Psoas muscle (tissue), 8 donors: ENCODE measurements at places on chromosomes 7 and 10. TPM values are rescaled to one million over a fixed set of nuclear protein-coding genes. Genes with fewer than 3 reads are reported as not detected.

DNA sequence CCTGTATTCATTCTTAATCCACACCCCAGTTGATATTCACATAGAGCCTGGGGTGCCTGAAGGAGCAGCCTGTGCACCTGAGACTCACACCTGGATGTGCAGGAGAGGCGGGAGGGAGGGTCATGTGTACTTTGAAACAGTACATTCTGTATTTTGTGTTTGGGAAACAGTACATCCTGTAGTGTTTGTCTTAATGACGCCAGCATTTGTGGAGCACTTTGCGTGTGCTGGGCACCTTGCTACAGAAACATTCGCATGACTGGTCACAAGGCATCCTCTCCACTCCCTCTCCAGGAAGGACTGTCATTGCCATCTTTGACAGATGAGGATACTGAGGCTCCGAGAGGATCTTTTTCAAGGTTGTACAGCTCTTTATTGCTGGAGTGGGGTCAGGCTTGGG is 132.1 kb downstream of the TACC2 start:
- H3K4me1 ChIP-seq = peaks cover 31% of the 10 kb centered on the region
- H3K4me3 ChIP-seq = no peak overlapping the region
- DNase-seq = no peak
- peaks cover 20% of the 10 kb centered on the region for H3K36me3 ChIP-seq
- peak overlapping the region; percentile 32 for H3K27ac ChIP-seq

DNA sequence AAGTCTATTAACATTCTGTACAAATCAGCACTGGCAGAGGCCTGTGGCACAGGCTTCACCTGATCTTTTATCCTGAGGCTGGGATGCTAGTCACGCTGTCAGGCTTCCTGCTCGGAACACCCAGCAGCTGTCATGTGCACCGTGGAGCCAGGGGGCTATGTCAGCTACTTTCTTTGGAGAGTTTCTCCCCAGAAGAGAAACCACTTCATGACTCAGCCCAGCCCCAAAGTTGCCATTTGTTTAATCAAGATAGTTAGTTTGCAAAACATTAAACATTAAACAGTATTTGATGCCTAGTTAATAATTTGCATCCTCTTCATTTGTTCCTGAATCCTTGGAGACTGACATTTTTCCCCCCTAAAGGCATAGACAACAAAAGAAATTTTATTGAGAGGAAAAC is at the start of gene HABP2:
HABP2 (plus strand) TSS at position 353 of the 400 bp plus-strand sequence. CDS start 69 bp downstream, outside the sequence.
- DNase-seq = no peak
- no peak within 1 kb of the TSS for H3K27ac ChIP-seq
- no peaks in the 10 kb centered on the region for H3K27me3 ChIP-seq

DNA sequence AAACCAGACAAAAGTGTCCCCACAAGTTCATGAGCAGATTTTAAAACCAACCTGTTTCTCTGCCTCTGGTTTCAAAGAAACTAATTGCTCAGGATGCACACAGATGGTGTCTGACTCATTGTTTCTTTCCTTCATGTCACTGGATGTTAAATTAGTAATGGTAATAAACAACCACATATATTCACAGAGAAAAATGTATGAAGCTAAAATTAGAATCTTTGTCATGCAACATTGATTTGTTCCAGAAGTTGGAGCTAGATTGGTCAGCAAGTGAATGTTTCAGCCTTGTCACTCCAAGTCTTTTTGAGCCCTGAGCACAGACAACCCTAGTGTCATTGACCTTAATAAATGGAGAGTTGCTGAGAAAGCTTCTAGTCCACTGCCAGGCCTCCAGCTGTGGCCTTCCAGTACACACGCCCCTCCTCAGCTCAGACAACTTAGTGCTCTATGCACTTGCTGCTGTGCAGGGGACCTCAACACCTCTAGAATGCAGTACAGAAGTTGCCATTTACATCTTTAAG is 175.9 kb downstream of the CCDC71L start:
- DNase-seq = no peak
- peaks cover 25% of the 10 kb centered on the region for H3K4me1 ChIP-seq
- no peaks in the 10 kb centered on the region for H3K36me3 ChIP-seq
- H3K4me3 ChIP-seq = no peak overlapping the region

- no peaks in the 10 kb centered on the region for H3K27me3 ChIP-seq
- no peak overlapping the region for H3K4me3 ChIP-seq
- H3K4me1 ChIP-seq = peaks cover 22% of the 10 kb centered on the region
These were observed 13.4 kb downstream of the TNS3 start for GRCh38 chr7:47568547-47568946.

DNA sequence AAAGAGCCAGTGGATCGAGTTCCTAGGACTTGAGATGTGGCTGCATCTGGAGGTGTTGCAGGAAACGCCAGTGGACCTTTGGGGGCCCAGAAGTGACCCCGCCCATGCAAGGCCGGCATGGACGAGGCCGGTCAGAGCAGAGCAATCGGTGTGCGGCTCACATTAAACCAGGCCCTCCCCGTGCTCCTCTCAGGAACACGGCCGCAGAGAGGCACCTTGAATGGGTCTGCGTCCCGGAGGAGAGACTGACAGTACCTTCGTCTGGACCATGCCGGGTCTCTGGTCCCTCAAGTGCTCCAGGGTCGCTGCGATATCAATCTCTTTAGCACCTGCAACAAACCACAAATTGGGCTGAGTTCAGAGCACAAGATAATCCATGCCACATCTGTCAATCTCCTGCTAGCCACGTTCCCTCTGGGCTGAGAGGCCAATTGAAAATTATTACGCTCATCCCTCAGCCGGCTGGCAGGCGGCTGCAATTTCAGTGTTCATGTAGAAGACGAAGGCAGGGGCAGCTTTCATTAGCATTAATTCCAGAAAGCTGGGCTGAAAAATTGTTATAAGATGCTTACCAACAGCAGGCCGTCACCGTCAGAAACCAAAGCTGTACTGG is 212.0 kb downstream of the DNAJB6 start:
- no peaks in the 10 kb centered on the region for H3K4me1 ChIP-seq
- H3K27ac ChIP-seq = no peak overlapping the region
- no peaks in the 10 kb centered on the region for H3K27me3 ChIP-seq
- H3K36me3 ChIP-seq = no peaks in the 10 kb centered on the region

DNA sequence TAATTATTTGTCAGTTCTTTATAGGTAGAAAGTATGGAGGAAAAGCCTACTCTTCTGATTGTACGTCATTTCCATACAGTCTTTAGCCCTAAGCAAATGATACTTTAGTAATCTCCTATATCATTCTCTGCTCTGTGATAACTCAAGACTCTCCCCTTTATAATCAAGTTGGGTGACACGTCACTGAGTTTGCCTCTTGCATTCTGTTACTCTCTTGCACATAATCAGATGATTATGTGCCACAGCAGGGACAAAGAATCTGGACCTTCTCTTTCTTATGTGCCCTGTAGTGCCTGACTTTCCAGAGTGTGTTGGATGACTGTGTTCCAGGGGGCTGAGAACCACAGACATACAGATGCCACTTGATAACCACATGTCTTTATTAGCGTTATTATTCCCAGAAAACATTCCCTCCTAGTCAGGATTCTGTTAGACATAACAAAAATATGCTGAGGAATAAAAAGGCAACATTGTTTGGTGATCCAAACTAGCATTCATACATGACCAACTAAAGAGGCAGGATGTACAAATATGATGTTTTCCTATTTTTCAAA is 116.4 kb upstream of the HGF start:
- H3K27ac ChIP-seq = no peak overlapping the region
- DNase-seq = no peak
- no peak overlapping the region for H3K4me3 ChIP-seq
- no peaks in the 10 kb centered on the region for H3K27me3 ChIP-seq

DNA sequence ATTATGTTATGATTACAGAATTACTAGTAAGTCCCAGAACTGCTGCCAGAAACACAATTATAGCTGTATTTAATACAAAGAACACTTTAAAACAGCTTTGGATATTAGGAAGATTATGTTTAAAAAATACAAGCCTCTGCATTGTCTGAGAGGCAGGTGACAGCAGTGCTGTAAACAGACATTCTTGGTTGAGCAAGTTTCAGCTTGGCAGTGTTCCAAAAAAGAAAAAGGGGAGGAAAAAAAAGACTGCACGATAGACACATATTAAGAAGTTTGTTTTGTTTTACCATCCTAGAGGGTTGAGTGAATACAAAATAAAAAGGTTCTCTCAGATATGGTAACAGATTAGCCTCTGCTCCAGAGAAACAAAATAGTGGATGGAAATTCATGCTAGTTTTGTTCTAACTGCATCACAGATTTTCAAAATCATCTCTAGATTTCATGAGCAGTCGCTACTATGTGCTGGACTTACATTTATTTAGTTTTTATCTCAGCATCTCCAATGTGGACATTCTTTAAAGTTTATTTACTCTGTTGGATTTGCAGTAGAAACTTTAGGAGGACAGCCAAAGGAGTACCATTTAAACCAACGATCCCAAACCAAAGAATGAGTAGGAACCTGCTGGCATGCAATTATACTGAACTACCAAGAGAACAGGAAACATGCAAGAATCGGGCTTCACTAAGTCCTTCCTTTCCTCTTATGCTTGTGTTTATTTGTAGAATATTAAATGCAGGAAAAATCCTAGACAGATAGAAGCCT is 9.0 kb downstream of the FAM204A start:
- no peak for DNase-seq
- H3K4me3 ChIP-seq = no peak overlapping the region
- peaks cover 13% of the 10 kb centered on the region for H3K4me1 ChIP-seq
- no peaks in the 10 kb centered on the region for H3K27me3 ChIP-seq
- peaks cover 9% of the 10 kb centered on the region for H3K36me3 ChIP-seq

DNA sequence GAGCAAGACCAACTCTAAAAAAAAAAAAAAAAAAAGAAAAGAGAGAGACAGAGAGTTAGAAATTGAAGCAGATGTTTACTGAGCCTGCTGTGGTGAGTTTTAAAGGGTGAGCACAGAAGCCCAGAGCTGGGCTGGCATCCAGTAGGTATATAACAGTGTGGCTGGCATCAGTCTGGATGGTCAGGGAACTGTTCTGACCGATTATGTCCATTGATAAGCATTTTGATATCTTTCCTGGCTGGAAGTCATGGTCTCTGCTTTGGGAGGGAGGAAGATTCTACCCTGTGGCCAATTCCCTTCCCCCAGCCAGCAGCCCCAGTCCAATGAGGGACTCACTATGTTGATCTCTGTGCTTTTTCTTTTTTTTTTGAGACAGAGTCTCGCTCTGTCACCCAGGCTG is 65.2 kb upstream of the PODXL start:
- no peaks in the 10 kb centered on the region for H3K4me1 ChIP-seq
- no peak overlapping the region for H3K27ac ChIP-seq
- H3K36me3 ChIP-seq = no peaks in the 10 kb centered on the region
- H3K27me3 ChIP-seq = no peaks in the 10 kb centered on the region
- no peak overlapping the region for H3K4me3 ChIP-seq

DNA sequence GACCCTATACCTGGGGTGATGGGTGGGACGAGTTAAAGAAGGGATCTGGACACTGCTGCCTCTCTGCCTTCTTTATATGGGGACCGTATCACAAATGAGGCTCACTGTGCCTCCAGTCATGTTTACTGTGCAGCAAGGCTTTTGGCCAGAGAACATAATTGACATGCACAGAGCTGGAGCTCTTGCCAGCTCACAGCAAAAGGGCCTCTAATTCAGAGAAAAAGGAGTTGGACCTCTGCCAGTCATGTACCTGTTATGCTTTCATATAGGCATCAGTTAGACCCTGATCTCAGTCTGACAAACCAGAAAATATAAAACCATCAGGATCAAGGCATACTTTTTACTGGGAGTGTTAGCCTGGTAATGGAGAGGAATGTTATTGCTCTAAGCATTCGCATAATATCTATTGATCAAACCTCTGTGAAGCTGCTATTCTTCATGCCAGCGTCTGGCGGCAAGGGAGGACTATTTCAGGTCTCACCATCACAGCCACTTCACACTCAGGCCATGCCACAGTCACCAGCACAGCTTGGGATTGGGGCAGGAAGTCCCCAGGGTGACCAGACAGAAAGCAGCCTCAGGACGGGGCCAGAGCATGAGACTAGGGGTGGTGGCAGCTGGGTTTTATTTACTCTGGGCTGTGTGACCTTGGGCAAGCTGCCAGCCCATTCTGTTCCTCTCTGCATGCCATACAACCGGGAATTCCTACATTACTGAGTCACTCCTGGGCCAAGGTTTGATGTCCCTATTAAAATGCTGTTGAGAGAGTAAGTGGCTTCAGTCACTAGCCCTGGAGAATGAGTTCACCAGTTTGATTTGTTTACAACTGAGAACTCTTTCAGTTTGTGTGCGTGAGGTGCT is 90.1 kb downstream of the NPSR1 start:
- no peak overlapping the region for H3K4me3 ChIP-seq
- no peaks in the 10 kb centered on the region for H3K27me3 ChIP-seq
- H3K27ac ChIP-seq = no peak overlapping the region
- no peaks in the 10 kb centered on the region for H3K36me3 ChIP-seq

DNA sequence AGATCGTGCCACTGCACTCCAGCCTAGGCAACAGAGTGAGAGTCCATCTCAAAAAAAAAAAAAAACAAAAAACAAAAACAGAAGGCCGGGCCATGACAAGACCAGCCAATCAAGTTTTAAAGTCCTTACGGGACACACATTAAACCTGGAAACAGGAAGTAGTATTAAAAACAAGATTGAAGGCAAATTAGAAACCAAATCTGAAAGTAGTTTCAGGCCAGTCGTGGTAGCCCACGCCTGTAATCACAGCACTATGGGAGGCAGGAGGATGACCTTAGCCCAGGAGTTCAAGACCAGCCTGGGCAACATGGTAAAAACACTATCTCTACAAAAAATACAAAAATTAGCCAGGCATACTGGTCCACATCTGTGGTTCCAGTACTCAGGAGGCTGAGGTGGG is 18.1 kb downstream of the PSAP start:
- DNase-seq = no peak
- peak overlapping the region; percentile 16 for H3K27ac ChIP-seq
- H3K4me1 ChIP-seq = peaks cover 50% of the 10 kb centered on the region
- H3K36me3 ChIP-seq = peaks cover 13% of the 10 kb centered on the region
- no peak overlapping the region for H3K4me3 ChIP-seq

- H3K4me1 ChIP-seq = no peaks in the 10 kb centered on the region
- H3K36me3 ChIP-seq = no peaks in the 10 kb centered on the region
- DNase-seq = no peak
These were observed 962.5 kb downstream of the CNTNAP2 start for GRCh38 chr7:147079083-147079482.

DNA sequence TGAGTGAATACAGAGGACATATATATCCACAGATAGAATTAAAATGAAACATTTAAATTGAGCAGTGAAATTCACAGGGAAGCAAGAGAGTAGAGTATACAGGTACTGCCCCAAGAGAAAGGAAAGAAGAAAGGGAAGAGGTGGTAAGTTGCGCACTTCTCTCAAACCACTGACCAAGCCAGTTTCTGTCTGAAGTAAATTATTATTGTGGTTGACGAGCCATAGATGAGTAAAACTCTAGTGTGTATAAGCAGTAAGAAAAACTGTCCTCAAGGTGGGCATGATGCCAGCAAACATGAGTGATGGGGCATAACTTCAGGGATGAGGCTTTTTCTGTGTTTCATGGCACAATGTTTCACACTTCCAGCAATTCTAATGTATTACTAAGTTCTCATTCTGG is 4.4 kb upstream of the BET1 start:
- H3K4me1 ChIP-seq = peaks cover 4% of the 10 kb centered on the region
- H3K27me3 ChIP-seq = no peaks in the 10 kb centered on the region
- H3K27ac ChIP-seq = no peak overlapping the region
- DNase-seq = no peak
- H3K4me3 ChIP-seq = no peak overlapping the region

GRCh38 chr7:97022491-97023306 is 1.9 kb downstream of the DLX5 start:
- H3K4me1 ChIP-seq = peaks cover 23% of the 10 kb centered on the region
- H3K4me3 ChIP-seq = no peak overlapping the region
- H3K36me3 ChIP-seq = no peaks in the 10 kb centered on the region
- no peak overlapping the region for H3K27ac ChIP-seq
- DNase-seq = no peak

The MYH16 gene
- total RNA-seq = not detected

The SFTPA1 gene
- total RNA-seq = 0.54 TPM

The COBL gene
- 57.5 TPM for total RNA-seq

The STEAP1B gene
- 0.91 TPM for total RNA-seq
